ENCODE measurements at places on chromosomes 13 and 19.

DNA sequence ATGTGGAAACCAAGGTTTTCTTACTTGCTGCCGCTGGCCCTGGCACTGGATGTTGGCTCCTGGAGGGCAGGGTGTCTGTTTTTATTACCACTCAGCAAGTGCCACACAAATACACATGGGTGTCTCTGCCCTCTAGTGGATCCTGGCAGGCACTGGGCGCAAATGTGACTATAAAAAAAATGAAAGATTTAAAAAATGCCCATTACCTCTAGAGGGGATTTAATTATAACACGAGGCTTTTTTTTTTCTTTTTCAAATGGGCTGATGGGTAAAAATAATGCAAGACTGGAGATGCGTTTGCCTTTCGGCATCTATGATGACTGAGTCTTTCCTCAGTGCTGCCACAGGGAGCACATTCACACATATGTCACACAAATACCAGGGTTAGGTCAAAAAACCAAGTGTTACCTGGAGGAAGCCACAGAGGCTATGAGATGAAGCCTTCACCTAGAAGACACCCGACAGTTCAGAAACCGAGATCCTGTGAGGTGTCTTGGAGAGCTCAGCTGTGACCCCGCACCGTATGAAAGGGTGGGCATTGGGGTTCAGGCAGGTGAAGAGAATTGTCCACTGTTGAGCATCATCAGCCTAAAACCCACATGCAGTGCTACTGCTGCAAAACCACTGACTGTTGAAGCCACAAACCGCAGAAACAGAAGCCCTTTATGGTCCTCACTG is 25.7 kb downstream of the CHAMP1 start:
- DNase-seq: peak; percentile 36

DNA sequence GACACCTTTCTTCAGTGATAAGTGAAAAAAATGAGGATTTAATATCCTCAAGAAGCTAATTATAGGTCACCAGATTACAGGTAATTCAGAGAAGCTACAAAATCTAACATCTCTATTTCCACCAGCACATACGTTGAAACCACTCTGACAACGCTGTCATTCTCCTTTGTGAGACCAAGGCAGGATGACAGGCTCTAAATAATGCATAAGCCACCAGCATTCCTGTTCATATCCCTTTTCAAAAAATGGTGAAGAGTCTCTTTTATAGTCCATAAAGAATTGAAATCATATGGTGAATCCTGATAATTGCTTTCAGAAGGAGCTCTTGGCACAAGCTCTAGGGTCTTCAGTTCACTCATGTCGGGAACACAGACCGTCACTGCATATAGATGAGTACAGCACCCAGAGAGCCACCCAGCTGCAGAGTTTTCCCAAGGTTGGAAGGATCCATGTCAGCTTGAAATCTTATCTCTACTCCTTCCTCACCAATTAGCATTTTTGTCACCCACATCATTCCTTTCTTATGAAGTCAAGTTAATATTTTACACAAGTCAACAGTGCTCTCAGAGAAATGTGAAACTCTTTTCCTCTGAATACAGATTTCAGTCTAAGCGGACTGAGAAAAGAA is 431.4 kb downstream of the TBC1D4 start:
- peak; percentile 89 for DNase-seq

DNA sequence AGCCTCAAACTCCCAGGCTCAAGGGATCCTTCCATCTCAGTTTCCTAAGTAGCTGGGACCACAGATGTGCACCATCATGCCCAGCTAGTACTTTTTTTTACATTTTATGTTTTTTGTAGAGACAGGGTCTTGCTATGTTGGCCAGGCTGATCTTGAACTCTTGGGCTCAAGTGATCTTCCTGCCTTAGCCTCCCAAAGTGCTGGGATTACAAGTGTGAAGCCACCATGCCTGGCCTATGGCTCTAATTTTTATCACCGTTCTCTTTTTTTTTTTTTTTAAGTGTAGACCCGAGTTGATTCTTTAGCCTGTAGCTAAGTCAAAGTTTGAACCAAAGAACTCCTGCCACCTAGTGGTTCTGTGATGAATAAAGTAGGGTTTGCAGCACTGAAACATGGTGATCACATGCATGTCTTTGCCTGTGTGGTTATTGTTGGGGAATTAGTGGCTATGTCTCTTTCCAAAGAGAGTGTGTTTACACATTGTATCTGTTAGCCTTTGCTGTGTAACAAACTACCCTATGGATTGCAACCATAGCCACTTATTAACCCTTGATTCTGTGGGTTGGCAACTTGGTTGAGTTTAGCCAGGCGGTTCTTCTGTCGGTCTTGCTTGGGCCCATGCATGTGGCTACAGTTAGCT is 11.6 kb downstream of the NFILZ start:
- peak; percentile 53 for DNase-seq

- DNase-seq: no peak
Observed at GRCh38 chr13:50437252-50437651, 406.2 kb downstream of the DLEU7 start.

DNA sequence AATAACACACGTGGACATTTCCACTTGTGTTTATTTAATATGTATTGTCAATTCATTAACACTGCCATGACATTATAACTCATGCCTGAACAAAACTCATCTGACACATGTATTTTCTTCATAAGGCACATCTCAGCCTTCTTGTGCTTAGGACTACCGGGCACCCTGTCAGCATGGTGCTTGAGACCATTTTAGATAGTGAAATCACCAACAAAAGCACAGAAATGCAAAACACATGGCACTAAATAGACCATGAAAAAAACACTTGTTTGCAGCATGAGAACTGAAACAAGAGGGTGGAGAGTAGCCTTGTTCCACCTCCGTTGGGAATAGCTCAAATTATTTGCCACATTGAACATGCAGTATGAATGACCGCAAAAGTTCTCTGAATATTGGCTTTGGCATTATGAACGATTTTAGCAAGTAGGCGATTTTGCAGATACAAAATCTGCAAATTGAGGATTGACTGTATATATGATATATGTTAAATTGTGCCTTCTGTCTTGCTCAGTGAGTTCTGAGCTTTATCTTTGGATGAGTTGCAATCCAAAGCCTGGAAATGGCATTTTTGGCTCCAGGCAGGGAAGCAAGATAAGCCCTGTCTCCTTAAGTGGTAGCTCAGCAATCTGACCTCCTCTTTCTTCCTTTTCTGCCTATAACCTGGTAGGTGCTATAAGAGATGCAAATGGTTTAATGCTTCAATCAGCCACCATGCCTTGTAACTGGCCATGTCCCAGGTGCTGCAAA is 328.2 kb downstream of the HS6ST3 start:
- DNase-seq: no peak

DNA sequence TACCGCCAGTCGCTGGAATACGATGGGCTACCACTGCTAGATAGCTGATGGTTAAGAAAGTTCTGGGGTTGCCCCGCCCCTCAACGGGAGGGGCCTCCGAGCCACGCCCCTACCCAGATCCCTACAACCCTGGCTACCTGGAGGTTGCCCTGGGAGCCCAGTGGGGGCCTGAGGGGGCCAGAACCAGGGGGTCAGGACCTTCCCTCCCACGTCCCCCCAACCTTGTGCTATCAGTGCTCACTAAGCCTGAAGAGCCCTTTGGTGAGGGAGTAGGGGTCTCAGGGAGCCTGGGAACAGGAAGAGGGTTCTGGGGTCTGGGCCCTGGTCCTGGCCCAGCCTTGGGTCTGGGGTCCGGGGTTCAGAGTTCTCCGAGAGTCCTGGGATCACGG is 8.9 kb downstream of the OCEL1 start:
- DNase-seq: peak; percentile 29

GRCh38 chr19:7213628-7214323 is 80.4 kb downstream of the INSR start:
- DNase-seq: no peak

DNA sequence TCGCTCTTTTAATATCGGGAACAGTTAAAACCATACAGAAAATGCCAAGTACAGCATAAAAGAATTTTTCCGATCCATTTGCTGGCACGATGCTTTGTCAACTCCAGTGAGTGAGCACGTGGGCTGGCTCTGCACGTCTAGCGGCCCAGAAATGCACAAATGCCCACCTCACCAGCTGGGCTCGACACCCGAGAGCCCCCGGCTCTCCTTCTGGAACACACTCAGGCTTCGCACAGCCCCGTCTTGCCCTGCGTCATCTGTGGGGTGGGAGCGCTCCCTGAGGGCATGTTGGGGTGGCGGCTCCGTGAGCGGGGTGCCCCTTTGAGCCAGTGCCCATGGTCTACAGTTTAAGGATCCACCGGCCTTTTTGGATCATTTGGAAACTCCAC is 24.5 kb downstream of the ATP4B start:
- no peak for DNase-seq

DNA sequence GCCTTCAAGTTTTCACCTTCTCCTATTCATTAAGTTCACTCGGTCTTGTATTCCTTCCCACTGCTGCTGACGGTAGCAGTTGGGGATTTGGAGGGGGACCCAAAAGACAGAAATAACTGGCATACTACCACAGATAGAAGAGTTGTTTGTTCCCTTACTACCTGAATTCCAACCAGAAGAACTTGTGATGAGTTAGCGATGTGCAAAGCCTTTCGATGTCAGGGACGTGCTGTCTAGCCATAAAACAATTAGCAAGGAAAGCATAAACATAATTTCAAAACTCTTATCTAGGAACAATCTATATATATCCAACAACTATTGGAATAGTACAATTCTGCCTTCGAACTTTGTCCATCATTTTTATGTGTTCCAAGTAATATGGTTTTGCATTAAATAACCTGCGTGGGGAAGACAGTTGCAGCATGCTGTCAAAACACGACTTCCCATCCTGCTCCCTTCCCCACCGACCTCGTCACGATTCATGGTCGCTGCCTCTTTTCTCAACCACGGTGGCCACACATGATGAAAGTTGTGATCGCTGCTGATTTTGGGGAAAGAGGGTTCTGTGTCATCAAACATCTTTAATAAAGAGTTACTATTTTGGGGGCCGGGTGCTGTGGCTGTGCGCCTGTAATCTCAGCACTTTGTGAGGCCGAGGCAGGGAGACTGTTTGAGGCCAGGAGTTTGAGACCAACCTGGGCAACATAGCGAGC is 3.8 kb upstream of the SLC7A9 start:
- DNase-seq: no peak

GRCh38 chr19:30785458-30786137 is 413.4 kb downstream of the ZNF536 start:
- no peak for DNase-seq

GRCh38 chr19:14370169-14370939 is 10.9 kb upstream of the ADGRE5 start:
- DNase-seq: no peak

GRCh38 chr13:43653395-43653794 is 133.4 kb downstream of the ENOX1 start:
- no peak for DNase-seq

DNA sequence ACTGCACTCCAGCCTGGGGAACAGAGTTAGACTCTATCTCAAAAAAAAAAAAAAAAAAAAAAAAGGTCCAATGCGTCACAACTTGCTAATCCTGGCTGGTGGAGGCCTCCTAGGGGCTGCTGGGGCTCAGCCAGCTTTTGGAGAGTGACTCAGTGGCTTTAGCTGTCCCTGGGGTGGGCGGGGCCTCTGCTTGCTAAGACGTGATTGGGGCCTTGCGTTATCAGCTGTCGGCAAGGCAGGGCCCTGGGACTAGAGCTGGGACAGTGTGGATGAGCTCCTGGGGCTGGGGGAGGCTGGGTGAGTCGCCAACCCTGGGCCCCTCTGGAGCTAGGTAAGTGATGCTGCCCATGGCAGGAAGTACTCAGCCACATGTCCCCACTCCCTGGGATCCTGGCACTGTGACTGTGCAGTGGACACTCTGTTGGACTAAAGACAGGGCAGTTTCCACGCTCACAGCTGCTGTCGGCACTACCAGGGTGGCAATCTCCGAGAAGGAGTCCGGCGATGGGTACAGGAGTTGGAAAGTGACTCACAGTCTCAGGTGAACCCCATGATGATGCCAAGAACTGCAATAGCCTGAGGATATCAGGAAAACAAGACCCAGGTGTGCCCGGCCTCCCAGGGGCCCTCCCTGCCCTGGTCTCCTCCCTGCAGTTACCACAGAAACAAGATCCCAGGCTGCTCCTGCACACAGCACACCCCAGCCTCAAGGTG is 32.2 kb downstream of the F2RL3 start:
- DNase-seq: peak; percentile 68

- DNase-seq: peak; percentile 61
Observed at GRCh38 chr13:113216254-113217048, 7.0 kb downstream of the CUL4A start.

DNA sequence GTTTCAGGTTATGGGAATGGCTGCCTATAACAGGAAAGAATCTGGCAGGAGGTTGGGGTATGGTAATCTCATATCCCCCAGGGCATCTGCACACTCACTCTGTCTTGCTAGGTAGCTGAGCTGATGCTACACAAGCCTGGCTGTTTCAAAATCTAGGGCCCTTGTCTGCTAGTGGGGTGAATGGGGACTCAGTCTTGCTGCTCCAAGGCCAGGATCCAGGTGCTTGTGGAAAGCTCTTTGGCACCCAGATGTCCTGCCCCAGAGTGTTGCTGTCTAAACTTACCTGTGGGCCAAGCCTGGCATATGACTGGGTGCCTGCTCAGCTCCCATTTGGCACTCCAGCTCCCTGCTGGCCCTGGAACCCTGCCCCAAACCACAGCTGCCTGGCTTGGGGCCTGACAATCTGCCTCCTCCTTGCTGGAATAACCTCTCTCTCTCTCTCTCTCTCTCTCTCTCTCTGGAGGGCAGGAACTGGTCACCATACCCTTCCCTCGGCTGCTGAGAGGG is 158.1 kb upstream of the TSC22D1 start:
- DNase-seq: peak; percentile 65

- DNase-seq: no peak
Observed at GRCh38 chr19:29510701-29511265, 15.0 kb upstream of the VSTM2B start.

- DNase-seq: no peak
Observed at GRCh38 chr19:46297700-46298478, 1.0 kb downstream of the HIF3A start.

DNA sequence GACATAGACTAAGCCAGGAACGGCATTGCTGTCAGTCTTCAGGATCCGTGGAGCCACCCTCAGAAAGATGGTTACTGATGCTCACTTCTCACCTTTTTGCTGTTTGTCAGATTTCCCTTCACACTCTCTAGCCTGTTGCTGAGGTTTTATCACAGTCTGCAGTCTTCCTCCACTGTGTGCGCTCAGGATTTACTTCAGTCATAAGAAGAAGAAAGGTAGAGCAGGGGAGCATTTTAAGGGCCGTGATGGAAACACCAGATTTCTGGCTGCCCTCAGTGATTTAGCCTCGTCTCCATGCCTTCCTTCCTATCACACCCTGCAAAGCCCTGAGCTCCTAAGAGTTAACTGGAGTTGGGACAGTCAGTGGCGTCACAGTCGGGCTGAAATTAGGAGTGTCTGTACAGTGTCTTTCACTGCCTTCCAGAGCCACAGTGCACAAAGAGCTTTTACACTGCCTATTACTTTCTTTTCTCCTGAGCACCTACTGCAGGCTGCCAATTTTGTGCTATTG is 60.0 kb upstream of the GPR183 start:
- DNase-seq: no peak

All from fibroblast of skin of abdomen (primary cell).